ENCODE measurements at places on chromosomes 2 and 18.

GRCh38 chr2:216671791-216672343 lies 23.5 kb downstream of the IGFBP5 start:
- no peak for DNase-seq

DNA sequence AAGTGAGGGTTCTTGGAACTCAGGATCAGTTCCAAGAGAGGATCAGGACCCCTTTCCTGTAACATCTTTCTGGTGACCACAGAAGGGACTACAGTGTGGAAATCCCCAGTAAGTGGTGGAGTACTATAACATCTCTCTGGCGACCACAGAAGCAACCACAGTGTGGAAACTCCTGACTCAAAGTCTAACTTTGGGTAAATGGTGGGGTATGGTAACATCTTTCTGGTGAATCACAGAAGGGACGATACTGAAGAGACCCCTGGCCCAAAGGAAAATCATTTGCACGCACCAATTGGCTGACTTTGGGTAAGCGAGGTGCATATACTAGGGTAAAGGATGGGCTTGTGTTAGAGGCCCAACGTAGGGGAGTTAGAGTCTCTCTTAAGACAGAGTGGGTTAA lies 56.3 kb upstream of the GULP1 start:
- DNase-seq: no peak

DNA sequence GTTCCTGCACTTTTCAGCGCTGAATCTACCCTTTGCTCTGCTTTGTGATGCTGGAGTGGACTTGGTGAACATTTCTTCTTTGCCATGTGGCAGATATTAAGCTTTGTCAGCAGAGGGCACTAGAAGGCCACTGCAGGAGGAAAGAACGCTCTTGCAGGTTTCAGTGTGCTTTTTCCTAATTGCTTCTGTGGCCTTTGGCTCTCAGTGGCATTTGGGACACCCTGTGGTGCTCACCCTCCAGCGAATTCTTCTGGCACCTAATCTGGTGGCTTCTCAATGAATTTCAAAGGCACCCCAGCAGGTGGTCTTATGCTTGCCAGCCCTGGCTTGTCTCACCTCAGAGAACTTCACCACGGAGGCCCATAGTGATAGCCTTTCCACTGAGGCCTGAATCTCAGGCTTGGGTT lies 146.7 kb downstream of the MYO3B start:
- DNase-seq: no peak

DNA sequence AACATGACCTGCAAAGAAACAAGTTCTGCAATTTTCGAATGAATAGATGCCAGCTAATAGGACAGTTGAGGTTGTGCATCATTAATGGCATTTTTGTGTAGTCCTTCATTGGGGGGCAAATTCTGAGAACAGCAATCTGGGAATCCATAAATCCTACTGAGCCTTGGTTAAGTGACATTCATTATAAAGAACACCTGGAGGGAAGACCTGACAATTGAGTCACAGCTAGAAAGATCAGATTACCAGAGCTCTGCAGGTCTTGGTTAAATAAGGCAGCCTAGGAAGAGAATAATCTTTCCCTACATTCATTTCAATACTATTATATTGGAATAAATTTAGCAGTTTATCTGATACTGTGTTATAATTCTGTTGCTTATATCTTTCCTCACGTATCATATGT lies 14.3 kb downstream of the KCNH7 start:
- DNase-seq: no peak

- no peak for DNase-seq
Measured at GRCh38 chr2:57892920-57893319, 153.7 kb upstream of the VRK2 start.

DNA sequence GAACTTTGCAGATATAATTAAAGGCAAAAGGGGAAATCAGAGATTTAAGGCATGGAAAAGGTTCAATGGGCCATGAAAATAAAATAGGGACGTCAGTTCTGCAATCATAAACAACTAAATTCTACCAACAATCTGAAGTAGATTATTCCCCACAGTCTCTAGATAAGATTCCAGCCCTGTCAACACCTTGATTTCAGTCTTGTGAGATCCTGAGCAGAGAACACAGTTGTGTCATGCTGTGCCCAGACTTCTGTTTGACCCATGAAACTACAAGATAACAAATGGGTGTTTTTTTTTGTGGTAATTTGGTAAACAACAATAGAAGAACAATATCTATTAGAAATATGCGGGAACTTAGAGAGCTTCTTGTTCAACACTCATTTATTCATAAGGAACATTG lies 66.2 kb upstream of the RIT2 start:
- DNase-seq: no peak

- DNase-seq: no peak
Measured at GRCh38 chr2:205967391-205968075, 118.4 kb downstream of the INO80D start.

DNA sequence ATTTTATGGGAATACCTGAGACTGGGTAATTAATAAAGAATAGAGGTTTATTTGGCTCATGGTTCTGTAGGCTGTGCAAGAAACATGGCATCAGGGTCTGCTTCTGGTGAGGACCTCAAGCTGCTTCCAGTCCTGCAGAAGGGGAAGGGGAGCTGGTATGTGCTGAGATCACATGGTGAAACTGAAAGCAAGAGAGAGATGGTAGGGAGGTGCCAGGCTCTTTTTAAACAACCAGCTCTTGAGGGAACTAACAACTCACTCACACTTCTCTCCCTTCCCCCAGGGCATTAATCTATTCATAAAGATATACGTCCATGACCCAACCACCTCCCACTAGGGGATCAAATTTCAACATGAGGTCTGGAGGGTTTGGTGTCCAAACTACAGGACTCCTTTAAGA lies 40.1 kb downstream of the AGPS start:
- no peak for DNase-seq

GRCh38 chr2:53508667-53509066 lies 258.9 kb upstream of the CHAC2 start:
- DNase-seq: no peak

DNA sequence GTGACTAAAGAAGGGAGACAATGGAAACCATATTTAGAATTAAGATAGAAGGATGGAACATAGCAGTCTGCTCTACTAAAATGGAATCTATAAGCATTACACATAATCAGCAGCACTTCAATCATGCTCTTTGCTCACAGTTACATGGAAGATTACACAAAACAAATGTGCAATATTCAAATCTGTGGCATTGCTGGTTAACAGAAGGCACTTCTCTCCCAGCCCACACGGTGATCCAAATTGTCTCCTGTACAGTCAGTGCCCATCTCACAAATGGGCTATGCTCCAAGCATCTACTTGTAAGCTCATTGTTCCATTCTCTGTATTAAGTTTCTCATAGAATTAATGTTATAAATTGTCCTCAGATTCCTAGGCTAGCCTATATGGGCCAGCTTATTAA lies 716.6 kb downstream of the NRXN1 start:
- no peak for DNase-seq

GRCh38 chr2:158240975-158241374 lies 139.3 kb downstream of the UPP2 start:
- no peak for DNase-seq

GRCh38 chr2:120452131-120452530 lies 106.2 kb downstream of the INHBB start:
- DNase-seq: no peak

DNA sequence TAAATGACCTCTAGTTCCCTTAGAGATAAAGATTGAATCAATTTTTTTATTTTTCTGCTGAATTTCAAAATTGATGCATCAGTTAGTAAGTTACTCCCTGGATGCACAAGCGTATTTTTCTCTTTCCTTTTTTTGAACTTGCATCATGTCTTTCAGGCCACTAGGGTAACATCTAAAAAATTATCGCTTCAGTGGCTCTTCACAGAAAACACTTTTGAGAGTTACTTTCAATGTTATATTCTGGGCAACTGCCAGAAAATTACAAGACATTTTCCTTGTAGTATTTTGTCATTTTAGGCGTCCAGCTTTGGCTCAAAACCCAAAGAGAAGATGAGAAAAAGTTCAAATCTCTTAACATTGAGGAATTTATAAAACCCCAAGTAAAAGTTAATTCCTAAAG lies 59.8 kb downstream of the DSEL start:
- no peak for DNase-seq

DNA sequence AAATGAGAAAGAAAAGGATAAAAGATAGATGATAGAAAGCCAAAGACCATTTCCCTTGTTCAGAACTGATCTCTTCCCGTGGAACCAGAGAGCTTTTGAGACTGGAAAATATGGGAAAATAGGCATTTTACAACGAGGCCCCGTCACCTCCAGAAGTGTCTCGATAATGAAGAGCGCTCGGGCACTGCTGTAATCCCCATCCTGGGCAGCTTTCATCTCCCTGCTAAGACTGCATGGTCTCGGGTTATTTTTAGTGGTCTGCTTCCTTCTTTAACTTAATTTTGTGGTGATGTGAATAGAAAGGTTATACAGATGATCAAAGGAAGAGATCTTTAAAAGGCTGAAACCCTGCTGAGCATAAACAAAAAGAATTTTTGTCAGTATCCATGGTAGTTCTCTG lies 176.6 kb downstream of the METTL4 start:
- DNase-seq: no peak

DNA sequence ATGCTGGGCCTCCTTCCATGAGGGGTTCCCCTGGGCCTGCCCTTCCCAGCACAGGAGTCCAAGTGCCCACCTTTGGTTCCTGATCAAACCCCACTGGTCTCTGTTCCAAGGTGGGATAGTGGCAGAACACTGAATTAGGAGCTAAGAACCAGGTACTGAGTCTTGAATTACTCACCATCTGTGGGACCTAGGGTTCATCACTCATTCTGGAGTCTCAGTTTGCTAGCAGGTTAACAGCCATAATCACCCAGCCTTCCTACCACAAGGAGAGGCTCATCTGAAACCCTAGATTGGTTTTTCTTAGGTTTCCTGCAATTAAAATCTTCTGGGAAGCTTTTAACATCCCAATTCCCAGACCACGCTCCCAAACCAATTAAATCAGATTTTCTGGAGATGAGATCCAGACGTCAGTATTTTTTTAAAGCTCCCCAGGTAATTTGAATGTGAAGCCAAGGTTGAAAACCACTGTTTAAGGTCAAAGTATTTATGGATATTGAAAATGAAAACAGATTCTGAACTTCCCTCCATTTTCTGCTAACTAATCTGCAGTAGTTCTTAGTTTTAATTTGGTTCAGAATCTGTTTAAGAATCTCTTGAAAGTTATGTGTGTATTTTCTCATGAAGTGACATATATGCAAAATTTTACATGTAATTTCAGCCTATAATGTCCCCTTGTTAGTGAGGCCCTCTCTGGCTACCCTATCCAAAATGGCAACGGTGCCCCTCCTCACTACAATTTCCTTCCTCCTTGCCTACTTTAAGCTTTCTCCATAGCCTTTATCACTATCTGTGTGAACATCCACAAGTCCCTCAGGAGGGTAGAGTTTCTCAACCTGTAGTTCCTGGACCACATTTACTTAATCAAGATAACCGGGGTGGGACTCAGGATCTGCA lies 166.5 kb upstream of the CXCR4 start:
- DNase-seq: no peak

DNA sequence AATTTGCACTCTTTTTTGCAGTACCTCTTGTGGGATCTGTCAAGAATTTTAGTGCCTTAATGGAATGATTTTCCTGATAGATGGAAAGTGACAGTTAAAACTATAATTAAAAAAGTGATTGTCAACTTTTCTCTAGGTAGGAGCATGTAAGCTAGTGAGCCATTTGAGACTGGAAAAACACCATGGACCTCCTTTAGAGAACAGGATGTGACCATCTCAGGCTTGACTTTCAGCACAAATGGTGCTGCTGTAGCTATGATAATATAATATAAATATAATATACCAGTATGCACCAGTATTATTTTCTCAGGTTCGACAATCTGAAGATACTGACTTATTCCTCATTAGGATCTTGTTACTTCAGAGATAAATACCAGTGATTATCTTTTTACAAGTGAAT lies 27.8 kb downstream of the ZNF236 start:
- DNase-seq: no peak

DNA sequence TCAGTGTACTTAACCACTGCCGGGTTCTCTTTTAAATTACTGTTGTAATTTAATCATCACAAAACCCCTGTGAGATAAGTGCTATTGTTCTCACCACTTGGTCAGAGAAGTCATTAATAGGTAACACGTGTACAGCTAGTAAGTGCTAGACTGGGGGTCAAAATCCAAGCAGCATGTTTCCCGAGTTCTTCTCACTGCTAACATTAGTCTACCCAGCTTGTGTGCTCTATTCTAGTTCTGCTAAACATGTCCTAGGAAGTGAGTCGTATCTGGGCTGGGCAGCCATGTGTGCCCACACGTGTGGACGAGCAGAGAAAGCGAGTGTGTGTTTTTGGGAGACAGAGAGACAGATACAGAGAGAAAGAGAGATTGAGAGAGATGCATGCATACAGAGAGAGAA lies 94.1 kb downstream of the BIN1 start:
- DNase-seq: no peak

GRCh38 chr2:216133397-216133796 lies 24.2 kb downstream of the XRCC5 start:
- DNase-seq: no peak

DNA sequence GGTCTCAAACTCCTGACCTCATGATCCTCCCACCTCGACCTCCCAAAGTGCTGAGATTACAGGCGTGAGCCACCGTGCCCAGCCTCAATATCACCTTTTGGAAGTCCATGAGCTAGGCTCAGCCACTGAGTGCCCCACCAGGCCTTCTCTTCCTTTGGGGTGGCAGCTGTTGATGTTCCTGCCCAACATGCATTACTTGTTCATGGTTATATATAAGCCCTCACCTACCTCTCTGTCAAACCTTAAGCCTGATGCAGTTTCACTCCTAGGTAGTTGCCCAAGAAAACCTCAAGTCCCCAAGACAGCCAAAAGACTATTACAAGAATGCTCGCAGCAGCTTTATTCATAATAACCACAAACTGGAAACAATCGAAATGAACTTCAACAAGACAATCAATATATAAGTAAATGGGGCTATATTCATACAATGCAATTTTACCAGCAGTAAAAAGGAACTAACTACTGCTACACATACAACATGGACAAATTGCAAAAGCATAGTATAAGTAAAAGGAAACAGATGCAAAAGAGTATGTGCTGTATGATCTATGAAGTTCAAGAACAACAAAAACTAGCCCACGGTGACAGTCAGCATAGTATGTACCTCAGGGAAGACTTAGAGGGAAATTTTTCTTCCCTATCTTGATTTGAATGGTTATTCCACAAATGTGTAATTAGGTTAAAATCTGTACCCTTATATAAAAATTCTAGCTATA lies 59.6 kb upstream of the REL start:
- no peak for DNase-seq

- no peak for DNase-seq
Measured at GRCh38 chr2:237201461-237202287, 116.0 kb downstream of the COPS8 start.

- DNase-seq: no peak
Measured at GRCh38 chr18:703213-703967, 9.0 kb downstream of the ENOSF1 start.

- DNase-seq: no peak
Measured at GRCh38 chr2:227326783-227327182, 1.7 kb downstream of the MFF start.

DNA sequence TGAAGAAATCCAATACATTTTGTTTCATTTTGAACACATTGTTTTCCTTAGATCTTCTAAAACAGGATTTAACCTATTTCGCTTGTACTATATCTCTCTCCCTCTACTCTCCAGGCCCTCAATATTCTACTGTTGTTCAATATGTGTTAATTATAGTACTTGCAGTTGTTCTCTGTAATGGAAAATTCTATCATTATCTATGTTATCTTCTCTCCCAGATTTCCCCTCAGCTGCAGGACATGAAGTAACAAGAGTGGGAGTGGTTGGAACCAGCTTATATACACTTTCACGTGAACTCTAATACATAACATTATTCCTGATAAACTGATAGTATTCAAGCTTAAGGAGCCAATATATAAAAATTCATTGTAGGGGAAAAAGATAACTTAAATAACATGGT lies 7.0 kb upstream of the STRN start:
- no peak for DNase-seq
